Effector CD4-positive, alpha-beta T cell (primary cell): ENCODE measurements at places on chromosomes 16 and 17.
A peak's percentile ranks its signal among the peaks of the same experiment; 100 is the strongest.

- DNase-seq: no peak
Measured at GRCh38 chr17:80854220-80854619, 137.4 kb upstream of the CHMP6 start.

- no peak for DNase-seq
Measured at GRCh38 chr16:47568351-47568750, 107.2 kb downstream of the PHKB start.

DNA sequence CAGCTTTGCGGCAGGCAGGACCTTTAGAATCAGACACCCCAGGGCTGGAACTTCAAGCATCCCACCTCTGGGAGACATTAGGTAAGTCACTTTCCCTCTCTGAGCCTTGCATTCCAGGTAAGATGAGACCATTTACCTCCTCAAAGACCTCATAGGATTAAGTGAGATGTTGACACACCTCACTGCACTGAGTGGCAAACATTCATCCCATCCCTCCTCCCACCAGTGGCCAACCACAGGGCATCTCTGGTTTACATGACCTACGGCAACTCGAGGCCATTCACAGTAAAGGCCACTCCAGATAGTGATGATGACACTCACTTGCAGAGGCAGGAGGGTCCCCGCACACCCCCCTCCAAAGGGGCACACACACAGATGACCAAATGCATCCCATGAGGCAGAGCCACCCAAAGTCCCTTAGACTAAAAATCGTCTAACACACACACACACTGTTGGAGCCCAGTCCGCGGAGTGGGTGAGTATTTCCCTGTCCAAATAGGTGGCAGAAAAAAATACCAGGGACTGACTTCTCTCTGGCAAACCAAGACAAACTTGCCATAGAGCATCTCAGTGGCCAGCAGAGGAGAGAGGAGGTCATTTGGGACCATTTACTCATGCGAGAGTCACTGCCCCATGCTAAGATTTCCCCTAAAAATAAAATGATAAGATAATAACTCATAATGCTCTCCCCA, 454.9 kb downstream of the SOX9 start:
- DNase-seq: no peak

- no peak for DNase-seq
Measured at GRCh38 chr17:55452139-55452790, 30.6 kb upstream of the MMD start.

DNA sequence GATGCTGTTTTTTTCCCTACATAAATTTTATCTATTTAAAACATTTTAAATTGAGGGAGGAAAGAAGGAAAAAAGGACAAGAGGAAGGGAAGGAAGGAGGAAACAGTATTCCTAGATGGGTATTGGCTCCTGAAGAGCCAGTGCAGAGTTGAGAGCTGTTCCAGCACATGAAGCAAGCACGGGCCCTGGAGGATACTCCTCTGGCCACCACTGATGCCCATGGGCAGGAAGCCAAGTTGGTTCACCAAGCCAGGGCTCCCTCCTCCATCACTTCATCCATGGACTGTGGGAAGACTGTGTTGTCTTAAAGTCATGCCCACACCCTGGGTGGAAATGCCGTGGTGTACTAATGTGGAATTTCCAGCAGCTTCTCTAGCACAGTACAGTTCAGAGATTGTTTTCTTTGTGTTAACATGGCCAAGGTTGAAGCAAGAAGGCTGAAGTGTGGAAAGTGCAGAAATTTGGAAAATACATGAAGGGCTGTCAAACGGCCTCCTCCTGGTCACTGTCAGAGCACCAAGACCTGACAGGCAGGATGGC, 23.9 kb upstream of the NOS2 start:
- no peak for DNase-seq

GRCh38 chr16:58038219-58038641, 12.7 kb downstream of the MMP15 start:
- DNase-seq: no peak

GRCh38 chr17:69058165-69058564, 2.6 kb downstream of the ABCA9 start:
- DNase-seq: no peak

GRCh38 chr16:21236831-21237230, 3.3 kb downstream of the ANKS4B start:
- DNase-seq: no peak

DNA sequence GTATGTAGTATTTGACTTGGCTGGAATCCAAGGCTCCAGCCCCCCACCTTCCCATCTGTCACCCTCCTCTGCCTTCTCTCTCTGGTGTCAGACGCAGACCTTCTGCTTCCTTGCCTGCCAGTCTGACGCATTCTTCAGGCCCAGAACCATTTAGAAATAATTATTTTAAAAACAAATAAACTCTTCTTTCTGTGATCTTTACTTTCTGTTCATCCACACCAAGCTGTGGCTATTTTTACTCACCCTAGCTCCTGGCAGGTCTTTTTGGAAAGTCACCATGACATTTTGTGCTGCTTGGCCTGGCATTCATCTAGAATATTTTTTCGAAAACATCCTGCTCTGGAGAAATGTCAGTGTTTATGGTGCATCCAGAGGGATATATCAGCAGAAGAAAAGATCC, 330.7 kb upstream of the ASIC2 start:
- no peak for DNase-seq

GRCh38 chr16:54409982-54410381, 123.4 kb upstream of the IRX3 start:
- no peak for DNase-seq

- DNase-seq: no peak
Measured at GRCh38 chr16:14672403-14672971, 21.6 kb downstream of the PLA2G10 start.

DNA sequence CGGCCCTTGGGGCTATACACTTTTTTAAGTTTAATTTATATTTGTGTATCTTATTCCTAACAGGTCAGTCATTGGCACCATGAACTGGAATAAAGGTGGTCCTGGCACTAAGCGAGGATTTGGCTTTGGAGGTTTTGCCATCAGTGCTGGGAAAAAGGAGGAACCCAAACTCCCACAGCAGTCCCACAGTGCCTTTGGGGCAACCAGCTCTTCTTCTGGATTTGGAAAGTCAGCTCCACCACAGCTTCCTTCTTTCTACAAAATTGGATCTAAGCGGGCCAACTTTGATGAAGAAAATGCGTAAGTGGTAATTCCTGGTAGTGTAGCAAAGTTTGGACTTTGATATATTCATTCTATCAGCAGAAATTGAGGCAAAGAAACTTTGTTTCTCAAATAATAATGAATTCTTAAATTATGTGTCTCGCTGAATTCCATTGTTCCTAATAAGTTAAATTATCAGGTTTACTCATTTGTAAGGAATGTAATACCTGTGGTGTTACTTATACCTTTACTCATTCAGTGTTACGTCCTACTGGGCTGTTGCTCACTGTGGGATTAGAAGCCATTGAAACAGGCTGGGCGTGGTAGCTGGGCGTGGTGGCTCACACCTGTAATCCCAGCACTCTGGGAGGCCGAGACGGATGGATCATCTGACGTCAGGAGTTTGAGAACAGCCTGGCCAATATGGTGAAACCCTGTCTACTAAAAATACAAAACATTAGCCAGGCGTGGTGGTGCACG, 13.2 kb downstream of the DDX42 start:
- no peak for DNase-seq

DNA sequence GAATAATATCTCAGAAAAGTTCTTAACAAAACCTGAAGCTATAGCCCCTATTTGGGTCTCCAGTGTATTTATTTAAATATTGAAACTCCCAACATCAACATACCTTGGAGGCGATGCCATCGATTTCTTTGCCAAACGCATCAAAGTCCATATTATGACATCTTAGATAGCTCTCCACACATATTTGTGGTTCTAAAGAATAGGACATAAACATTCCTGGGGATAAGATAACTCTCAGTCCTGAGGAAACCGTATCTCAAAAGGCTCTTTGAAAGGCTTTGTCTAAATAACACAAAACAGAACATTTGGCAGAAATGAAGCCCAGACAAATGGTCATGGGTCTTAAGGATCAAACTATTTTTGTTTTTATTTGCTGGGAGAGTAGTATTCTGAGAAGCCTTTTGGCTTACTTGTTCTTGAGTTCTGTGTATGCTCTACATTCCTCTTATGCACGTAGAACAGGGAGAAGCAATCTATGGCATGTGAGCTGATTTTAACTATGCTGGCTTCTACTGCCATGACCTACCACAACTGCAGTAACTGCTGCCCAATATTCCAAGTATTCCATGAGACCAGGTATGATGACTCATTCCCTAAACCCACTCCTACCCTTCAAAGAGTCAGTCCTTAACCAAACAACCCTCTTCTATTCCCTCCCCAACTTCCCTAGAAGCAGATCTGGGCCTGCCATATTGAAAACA, 279.0 kb upstream of the ZFHX3 start:
- DNase-seq: no peak

DNA sequence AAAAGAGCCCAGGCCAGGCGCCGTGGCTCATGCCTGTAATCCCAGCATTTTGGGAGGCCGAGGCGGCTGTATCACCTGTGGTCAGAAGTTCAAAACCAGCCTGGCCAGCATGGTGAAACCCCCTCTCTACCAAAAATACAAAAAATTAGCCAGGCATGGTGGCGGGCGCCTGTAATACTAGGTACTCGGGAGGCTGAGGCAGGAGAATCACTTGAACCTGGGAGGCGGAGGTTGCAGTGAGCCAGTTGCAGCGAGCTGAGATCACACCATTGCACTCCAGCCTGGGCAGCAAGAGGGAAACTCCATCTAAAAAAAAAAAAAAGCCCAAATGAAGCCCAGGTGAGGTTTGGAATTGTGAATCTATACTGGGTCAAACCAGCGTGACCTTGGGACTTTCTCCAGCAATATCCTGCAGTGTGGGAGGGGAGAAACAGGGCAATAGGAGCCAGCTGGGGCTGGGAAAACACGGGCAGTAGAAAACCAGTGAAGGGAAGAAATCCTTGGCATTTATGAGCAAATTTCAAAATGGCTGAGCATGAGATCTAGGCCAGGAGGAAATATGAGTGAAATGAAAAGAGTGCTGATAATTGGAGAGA, 8.2 kb upstream of the DHX8 start:
- no peak for DNase-seq

- DNase-seq: no peak
Measured at GRCh38 chr16:72371307-72372086, 199.5 kb upstream of the PMFBP1 start.

DNA sequence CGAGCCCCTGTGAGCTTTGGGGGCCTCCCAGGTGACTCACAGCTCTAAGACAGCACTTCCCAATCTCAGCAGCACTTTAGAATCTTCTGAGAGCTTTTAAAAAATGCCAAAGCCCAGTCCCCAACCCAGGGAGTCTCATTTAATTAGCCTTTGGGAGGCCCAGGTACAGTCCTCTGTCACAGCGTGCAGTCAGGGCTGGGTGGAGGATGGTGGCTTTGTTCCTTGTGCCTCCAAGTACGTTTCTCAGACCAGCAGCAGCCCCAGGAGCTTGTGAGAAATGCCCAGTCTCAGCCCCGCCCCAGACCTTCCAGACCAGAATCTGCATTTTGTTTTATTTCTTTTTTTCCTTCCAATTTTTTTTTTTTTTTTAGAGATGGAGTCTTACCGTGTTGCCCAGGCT, 27.4 kb upstream of the CMIP start:
- no peak for DNase-seq

GRCh38 chr17:1071103-1071825, 74.3 kb downstream of the TIMM22 start:
- DNase-seq: no peak

DNA sequence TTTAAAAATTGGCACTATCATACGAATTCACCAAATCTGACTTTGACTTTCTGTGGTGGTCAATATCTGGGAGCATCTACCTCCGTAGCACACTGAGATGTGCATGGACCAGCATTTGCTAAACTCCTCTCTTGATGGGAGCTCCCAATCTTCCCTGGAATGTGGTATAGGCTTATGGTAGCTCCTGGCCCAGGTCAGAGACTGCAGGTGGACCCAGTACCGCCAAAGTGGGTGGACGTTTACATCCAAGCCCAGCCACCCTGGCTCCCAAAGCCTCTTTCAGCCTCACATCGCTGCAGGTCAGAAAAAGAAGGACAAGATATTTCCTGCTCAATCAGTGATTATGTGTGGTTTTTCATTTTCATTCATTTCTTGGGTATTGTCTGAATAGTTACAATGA, 43.1 kb upstream of the NKD1 start:
- no peak for DNase-seq

GRCh38 chr16:68917541-68917940, 74.2 kb downstream of the TANGO6 start:
- DNase-seq: no peak

DNA sequence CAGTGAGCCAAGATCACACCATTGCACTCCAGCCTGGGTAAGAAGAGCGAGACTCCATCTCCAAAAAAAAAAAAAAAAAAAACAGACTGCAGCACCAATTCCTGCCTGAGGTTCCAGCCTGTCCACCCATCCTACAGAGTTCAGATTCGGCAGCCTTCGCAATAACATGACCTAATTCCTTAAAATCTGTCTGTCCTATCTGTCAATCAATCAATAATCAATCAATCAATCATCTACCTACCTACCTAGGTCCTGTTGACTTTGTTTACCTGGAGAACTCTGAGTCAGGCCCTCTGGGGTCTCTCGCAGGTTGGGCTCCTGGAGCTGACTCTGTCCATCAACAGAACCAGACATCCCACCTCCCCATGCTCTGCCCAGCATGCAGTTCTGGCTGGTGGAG, 236.7 kb downstream of the ENGASE start:
- no peak for DNase-seq

- DNase-seq: no peak
Measured at GRCh38 chr17:78154903-78155811, 9.0 kb downstream of the C17orf99 start.

- no peak for DNase-seq
Measured at GRCh38 chr17:59067756-59068155, 38.9 kb downstream of the TRIM37 start.

- DNase-seq: peak; percentile 45
Measured at GRCh38 chr17:21511363-21512195, 135.4 kb downstream of the KCNJ12 start.

DNA sequence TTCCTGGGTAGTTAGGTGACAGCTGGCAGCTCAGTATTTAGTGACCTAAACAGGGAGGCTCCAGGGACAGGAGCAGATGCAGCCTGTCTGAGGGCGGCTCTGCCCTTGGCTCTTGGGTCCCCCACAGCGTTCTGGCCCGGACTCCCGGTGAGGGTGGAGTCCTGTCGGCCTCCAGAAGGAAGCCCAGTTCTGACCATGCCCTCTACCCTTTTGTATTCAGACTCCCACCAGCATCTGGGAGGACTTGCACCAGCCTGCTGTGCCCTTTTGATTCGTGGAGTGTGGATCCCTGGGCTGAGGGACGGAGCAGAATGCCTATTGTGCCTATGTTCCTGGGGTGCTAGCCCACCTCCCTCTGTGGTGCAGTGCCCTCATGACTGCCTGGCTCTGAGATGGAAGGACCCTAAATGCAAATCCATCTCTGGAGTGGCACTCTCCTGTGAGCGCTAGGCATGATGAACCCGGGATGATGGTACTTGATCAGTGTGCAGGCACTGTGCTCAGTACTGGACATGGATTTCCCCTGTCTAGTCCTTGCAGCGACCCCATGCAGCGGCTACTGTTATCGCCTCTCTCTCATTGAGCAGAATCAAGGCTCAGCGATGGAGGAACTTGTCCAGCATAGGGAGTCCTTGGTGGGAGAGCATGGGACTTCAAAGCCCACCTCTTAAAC, 123.1 kb downstream of the SNX29 start:
- no peak for DNase-seq
